AG08396 (cell line): ENCODE measurements at places on chromosomes 7 and 10.

DNA sequence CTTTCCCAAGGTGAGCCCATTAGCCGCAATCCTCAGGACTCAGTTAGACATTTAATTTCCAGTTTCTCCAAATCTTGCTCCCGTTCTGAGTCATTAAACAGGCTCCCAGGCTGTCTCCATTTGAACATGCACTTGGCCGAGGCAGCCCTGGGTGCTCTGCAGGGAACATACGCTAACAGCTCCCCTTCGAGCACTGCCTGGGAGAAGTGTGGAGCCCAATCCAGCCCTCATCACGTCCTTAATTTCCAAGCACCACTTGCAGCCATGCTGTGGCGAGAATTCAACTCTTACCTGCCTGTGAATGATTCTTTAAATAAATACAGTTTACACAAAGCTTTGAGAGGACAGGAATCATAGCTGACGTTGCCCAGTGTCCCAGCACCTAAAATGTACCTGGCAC is 218.2 kb downstream of the CCSER2 start:
- no peak for DNase-seq

DNA sequence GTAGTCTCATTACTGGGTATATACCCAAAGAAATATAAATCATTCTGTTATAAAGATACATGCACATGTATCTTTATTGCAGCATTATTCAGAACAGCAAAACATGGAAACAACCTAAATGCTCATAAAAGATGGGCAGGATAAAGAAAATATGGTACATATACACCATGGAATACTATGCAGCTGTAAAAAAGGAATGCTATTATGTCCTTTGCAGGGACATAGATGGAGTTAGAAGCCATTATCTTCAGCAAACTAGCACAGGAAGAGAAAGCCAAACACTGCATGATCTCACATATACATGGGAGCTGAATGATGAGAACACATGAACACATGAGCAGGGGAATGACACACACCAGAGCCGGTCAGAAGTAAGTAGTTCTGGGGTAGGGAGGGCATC is 297.4 kb upstream of the GLI3 start:
- DNase-seq: no peak

DNA sequence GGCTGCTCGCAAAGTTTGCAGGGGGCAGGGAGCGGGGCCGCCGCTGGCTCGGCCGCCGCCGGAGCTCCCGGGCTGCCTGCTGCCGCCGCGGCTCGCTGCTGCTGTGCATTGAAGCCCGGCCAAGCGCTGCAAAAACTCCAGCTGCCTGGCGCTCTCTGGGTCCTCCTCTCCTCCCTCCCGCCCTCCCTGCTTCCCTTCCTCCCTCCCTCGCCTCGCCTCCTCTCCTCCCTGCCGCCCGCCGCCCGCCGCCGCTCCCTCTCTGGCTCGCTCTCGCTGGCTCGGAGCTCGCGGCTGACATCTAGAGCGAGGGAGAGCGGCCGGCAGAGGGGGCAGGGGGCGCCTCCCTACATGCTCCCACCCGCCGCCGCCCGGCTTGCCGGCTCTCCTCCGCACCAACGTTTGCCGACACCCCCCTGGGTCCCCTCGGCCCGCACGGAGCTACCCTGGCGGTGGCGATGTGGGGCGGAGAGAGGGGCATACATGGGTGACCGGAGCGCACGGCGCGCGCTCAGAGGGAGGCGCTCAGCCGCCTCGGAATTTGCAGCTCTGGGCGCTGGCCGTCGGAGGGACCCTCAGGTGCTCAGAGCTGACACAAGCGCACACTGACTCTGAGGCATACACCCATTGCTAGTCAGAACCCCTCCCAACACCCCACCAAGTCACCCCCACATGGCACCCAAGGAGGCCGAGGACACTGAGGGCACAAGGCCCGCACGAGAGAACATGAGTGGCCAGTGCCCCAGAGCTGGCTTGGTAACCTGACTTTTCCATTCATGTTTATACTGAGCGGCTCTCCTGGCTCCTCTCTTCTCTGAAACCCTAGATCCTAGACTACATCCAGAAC is 1.2 kb upstream of the PLXNA4 start:
- peak; percentile 85 for DNase-seq

DNA sequence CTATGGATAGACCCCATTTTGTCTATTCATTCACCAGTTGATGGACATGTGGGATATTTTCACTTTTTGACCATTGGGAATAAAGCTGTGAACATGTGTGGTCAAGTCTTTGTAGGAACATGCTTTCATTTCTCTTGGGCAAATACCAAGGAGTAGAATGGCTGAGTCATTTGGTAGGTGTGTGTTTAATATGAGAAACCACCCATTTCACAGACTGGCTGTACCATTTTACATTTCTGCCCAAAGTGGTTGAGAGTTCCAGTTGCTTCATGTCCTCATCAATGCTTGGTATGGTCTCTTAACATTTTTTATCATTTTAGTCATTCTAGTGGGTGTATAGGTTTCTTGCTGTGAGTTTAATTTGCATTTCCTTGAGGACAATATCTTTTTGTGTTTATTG is 124.9 kb upstream of the RHEB start:
- no peak for DNase-seq

DNA sequence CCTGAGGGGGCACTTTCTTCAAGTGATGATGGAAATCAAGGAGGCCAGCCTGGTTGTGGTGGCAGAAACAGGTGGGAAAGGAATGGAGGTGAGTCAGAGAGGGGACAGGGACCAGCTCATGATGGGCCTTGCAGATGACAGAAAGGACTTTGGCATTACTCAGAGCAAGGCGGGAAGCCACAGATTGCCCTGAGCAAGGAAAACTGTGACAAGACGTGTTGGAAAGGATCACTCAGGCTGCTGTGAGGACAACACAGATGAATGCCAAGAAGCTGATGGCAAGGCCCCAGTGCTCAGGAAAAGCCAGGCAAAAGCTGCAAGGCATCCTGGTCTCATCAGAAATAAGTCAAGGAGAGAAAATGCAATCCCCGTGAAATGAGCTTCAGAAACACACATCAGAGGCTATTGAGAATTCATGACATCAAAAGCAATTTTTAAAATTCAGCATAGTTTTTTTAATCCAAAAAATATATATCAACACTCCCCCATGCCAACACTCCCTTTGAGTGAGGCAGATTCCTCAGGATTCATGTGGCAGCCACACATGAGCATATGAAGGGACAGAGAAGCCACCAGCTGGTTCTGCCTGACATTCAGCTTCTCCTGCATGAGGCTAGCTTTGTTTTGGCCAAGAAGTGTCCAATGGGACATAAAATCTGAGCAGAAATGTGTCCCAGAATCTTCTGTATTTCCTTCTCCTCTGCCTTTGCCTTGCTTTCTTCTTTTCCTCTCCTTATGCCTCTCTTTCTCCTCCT is 244.5 kb upstream of the MYO3A start:
- DNase-seq: no peak

- no peak for DNase-seq
These were observed 13.8 kb upstream of the INHBA start for GRCh38 chr7:41716691-41717090.

DNA sequence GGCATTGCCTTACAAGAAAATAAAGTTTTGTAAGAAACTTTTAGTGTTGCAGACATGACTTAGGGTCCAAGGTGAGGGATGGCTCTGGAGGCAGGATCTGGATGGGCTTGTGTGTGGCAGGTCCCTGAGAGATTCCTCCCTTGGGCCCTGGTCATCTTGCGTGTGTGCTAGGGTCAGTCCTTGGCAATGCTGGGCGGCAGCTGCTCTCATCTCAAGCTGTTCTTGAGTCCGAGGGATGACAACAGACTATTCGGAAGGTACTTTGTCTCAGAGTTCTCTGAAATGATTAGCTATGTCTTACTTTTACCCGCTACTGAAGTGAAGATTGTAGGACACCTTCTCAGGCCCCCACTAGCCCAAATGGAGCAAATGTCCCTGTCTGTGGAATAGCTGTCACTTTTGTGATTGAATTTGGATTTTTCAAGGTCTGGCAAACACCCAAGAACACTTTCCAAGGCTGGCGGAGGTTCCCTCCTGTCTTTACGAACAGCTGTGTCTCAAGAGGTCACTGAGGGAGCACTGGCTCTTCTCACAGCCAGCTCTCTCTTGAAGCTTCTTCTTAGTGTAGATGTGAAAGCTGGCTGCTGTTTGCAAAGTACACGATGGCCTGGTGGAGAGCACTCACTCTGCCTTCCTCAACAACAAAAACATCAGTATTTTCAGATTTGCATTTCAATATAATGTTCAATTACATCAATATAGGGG is 253.6 kb downstream of the STK31 start:
- DNase-seq: no peak

- no peak for DNase-seq
These were observed 69.7 kb downstream of the MGAM2 start for GRCh38 chr7:142181211-142181610.

DNA sequence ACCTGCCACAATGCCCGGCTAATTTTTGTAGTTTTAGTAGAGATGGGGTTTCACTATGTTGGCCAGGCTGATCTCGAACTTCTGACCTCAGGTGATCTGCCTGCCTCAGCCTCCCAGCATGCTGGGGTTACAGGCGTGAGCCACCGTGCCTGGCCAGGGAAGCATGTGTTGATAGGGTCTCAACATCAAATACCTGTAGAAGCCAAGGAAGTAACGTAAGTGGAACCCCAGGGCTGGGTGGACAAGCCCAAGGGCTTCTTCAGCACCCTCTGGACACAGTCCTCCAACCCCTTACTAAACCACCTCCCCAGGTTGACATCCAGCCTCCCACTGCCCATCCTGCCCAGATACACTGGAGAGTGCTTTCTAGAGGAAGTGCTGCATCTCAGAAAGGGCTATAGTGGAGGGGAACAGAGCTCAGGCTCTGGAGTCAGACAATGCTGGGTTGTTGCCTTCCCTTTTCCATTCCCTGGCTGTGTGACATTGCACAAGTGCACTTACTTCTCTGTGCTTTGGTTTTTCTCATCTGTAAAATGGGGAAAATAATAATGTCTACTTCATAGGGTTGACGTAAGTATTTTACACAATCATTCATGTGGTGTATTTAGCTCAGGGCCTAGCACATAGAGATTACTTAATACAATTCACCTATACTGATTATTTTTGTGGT is 73.9 kb upstream of the KAT6B start:
- DNase-seq: no peak

DNA sequence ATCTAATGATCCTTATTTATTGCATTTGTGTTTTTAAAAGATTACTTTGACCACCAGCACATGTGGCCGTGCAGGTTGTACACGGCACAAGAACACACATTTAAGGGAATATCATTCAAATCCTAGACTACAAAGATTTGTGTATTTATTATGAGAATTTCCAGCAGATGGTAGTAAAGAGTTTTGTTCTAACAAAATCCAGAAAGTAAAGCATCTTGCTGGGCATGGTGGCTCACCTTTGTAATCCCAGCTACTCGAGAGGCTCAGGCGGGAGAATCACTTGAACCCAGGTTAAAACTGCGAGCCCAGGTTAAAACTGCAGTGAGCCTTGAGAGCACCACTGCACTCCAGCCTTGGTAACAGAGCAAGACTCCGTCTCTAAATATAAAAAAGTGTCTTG is 31.5 kb downstream of the MACROH2A2 start:
- DNase-seq: no peak

DNA sequence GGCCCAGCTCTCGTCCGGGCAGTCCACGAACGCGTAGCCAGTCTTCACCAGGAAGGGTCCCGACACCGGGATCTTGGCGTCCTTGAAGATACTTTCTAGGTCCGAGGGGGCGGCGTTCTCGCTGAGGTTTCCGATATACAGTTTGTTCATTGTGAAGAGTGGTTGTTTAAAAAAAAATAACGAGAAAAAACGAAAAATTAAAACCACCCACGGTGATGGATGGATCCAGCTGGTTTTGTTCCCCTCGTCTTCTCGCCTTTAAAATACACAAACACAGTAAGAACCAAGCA is 385 bp downstream of the IGF2BP3 start:
- no peak for DNase-seq

- peak; percentile 34 for DNase-seq
These were observed 265.1 kb downstream of the HTR7 start for GRCh38 chr10:90592638-90593302.

DNA sequence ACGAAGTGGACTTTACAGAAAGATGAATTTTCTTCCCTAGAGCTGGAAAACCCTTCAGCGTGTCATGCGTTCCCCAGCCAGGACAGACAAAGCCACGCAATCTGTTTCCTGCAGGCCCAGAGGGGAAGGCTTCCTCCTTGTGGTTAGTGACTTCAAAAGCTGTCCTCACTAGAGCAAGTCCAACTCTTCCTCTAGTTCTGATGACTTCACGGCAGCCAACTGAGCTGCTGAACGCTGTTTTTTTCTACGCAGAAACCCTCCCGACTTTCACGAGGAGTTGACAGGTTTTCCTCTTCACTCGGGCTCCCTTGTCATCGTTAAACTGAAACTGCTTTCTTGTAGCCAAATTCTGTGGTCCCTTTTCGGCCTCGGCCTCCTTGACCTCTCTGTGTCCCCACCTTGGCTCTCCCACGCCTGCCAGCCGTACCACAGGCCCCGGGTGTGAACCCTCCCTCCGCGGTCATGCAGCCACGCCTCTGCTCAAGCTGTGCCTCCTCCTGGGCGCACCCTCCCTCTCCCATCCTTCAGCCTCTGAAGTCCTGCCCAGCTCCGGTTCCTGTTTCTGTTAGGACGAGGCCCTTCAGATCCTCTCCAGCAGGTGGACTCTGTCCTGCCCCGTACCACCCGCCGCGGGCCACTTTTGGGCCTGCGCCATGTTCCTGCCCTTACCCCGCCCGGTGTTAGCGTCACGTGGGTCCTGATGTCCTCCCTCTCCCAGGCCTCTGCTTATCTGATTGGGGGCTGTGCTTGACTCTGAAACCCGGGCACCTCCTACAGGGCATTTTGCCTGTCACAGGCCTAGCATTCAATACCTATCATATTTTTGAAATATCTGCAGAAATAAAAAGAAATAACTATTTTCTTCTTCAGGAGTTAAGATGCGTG is 39.3 kb downstream of the CUX1 start:
- DNase-seq: peak; percentile 89

GRCh38 chr7:40697653-40698052 is 562.8 kb downstream of the SUGCT start:
- DNase-seq: no peak

- DNase-seq: no peak
These were observed 5.3 kb downstream of the CLDN15 start for GRCh38 chr7:101232141-101232850.

GRCh38 chr7:16071246-16071857 is 350.0 kb downstream of the CRPPA start:
- peak; percentile 32 for DNase-seq

DNA sequence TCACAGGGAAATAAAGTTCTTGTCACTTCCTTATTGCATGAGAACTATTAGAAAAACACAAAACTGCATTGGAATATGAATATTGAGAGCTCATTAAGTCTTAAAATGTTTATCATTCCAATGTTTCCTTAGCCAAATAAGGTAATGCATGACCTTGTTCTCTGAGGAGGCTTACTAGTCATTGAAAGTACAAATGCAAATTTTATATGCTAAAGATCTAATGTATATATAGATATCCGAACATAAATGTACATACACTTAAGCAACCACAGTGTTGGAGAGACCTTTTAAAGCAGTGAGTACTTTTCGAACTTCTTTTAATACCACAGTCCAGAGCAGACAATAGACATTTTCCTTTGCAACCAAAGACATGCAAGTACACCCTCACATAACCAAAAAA is 96.1 kb downstream of the RELN start:
- DNase-seq: no peak

- DNase-seq: no peak
These were observed 117.1 kb downstream of the SND1 start for GRCh38 chr7:127769137-127769536.
